SJSA1 (cell line): ENCODE measurements at places on chromosomes 3 and 15. TPM values are rescaled to one million over a fixed set of nuclear protein-coding genes. Genes with fewer than 3 reads are reported as not detected.
A peak's percentile ranks its signal among the peaks of the same experiment; 100 is the strongest.

- no peaks in the 10 kb centered on the region for H3K4me1 ChIP-seq
- H3K36me3 ChIP-seq, result no peaks in the 10 kb centered on the region
- no peaks in the 10 kb centered on the region for H3K27me3 ChIP-seq
- H3K4me3 ChIP-seq, result no peak overlapping the region
- H3K27ac ChIP-seq, result no peak overlapping the region
These were observed 154.6 kb upstream of the TLE3 start for GRCh38 chr15:70252056-70252950.

IGSF11 gene
- 0.18 and 1.0 TPM in 2 replicates for total RNA-seq

- no peak for DNase-seq
- H3K27me3 ChIP-seq, result no peaks in the 10 kb centered on the region
- no peaks in the 10 kb centered on the region for H3K36me3 ChIP-seq
- H3K4me1 ChIP-seq, result no peaks in the 10 kb centered on the region
- no peak overlapping the region for H3K27ac ChIP-seq
These were observed 152.3 kb downstream of the CACNA2D3 start for GRCh38 chr3:54274607-54275006.

- no peaks in the 10 kb centered on the region for H3K27me3 ChIP-seq
- H3K36me3 ChIP-seq, result no peaks in the 10 kb centered on the region
- H3K4me3 ChIP-seq, result no peak overlapping the region
- no peak overlapping the region for H3K27ac ChIP-seq
- no peak for DNase-seq
These were observed 205.6 kb downstream of the IL20RB start for GRCh38 chr3:137163241-137163871.

GRCh38 chr3:34073961-34074360 lies 275.5 kb downstream of the PDCD6IP start:
- H3K4me3 ChIP-seq, result no peak overlapping the region
- H3K27ac ChIP-seq, result no peak overlapping the region
- H3K4me1 ChIP-seq, result no peaks in the 10 kb centered on the region
- no peaks in the 10 kb centered on the region for H3K36me3 ChIP-seq
- no peaks in the 10 kb centered on the region for H3K27me3 ChIP-seq

DNA sequence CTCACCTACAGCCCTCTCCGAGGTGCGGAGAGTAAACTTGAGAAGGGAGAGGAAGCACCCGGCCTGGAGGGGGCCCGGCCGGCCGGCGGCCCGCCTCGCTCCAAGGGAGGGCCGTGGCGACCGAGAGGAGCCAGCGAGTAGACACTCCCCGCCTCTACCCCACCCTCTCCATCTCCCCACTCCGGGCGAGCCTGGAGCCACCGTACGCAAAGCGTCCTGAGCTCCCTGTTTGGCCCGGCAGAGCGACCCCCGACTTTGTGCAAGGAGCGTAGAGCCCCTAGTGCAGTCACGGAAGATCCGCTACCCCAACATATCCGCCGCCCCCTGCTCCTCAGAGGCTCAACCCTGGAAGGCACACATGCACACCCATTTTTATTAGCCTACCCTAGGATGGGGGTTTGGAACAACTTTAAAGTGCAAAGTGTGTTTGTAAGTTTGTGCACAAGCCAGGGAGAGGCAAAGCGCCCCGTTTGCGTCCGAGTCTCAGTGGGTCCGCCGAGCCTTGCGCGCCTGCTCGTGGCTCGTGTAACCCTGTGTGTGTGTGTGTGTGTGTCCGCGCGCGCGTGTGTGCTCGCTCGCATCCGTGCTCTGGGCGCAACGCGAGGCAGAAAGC lies 508 bp upstream of the SMAD6 start:
- H3K27ac ChIP-seq, result peak overlapping the region; percentile 50
- H3K27me3 ChIP-seq, result no peaks in the 10 kb centered on the region
- H3K4me3 ChIP-seq, result peak overlapping the region; percentile 81

DNA sequence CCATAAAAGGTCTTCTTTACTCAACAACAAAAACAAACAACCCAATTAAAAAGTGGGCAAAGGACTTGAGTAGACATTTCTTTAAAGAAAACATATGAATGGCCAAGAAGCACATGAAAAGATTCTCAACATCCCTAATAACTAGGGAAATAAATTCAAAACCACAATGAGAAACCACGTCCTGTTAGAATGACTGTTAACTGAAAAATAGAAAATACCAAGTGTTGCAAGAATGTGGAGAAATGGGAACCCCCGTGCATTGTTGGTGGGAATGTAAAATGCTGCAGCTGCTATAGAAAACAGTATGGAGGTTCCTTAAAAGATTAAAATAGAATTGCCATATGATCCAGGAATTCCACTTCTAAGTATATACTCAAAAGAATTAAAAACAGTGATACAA lies 34.8 kb downstream of the NMNAT3 start:
- H3K27ac ChIP-seq, result no peak overlapping the region
- H3K4me3 ChIP-seq, result no peak overlapping the region
- H3K4me1 ChIP-seq, result no peaks in the 10 kb centered on the region
- no peaks in the 10 kb centered on the region for H3K27me3 ChIP-seq
- no peaks in the 10 kb centered on the region for H3K36me3 ChIP-seq

GRCh38 chr3:58581328-58582091 lies 4.3 kb upstream of the FAM107A start:
- H3K27ac ChIP-seq, result no peak overlapping the region
- no peak overlapping the region for H3K4me3 ChIP-seq
- no peaks in the 10 kb centered on the region for H3K36me3 ChIP-seq
- no peaks in the 10 kb centered on the region for H3K27me3 ChIP-seq
- peaks cover 4% of the 10 kb centered on the region for H3K4me1 ChIP-seq

GRCh38 chr3:129197321-129197720 lies 13.6 kb upstream of the CNBP start:
- DNase-seq, result no peak
- no peaks in the 10 kb centered on the region for H3K27me3 ChIP-seq
- H3K4me1 ChIP-seq, result peaks cover 18% of the 10 kb centered on the region
- no peak overlapping the region for H3K4me3 ChIP-seq

- H3K4me1 ChIP-seq, result no peaks in the 10 kb centered on the region
- H3K36me3 ChIP-seq, result no peaks in the 10 kb centered on the region
- no peak overlapping the region for H3K4me3 ChIP-seq
- DNase-seq, result no peak
These were observed 225.9 kb upstream of the CD96 start for GRCh38 chr3:111315930-111316587.

- H3K4me3 ChIP-seq, result no peak overlapping the region
- H3K4me1 ChIP-seq, result no peaks in the 10 kb centered on the region
- H3K27me3 ChIP-seq, result peaks cover 90% of the 10 kb centered on the region
- H3K36me3 ChIP-seq, result no peaks in the 10 kb centered on the region
- DNase-seq, result no peak
These were observed 43.2 kb upstream of the POLG start for GRCh38 chr15:89377842-89378295.

- peaks cover 33% of the 10 kb centered on the region for H3K4me1 ChIP-seq
- no peaks in the 10 kb centered on the region for H3K36me3 ChIP-seq
- no peak for DNase-seq
- no peak overlapping the region for H3K27ac ChIP-seq
These were observed 421.4 kb downstream of the EPHA6 start for GRCh38 chr3:97235611-97236315.

SLC24A5 gene
- not detected in 2 replicates for total RNA-seq

FILIP1L gene
- total RNA-seq, result 17.4 and 27.0 TPM in 2 replicates

DNA sequence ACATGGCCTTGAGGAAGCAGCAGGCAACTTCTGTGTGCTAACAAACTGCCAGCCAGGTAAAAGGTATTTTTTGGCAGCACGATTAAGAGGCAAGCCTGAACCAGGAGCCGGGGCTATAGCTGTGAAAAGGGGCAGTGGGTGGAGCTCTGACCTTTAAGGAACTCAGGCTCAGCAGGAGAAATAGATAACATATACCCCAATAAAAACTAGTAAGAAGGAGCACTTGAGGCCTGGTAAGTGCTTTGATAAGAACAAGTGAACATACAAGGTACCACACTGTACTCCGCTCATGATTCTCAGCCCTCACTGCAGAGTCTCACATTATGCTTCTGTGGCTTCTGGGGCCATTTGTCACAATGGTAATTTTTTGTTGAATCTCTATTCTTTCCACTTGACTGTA lies 5.4 kb downstream of the FYCO1 start:
- H3K4me1 ChIP-seq, result peaks cover 60% of the 10 kb centered on the region
- no peak overlapping the region for H3K4me3 ChIP-seq
- H3K27ac ChIP-seq, result no peak overlapping the region

- peaks cover 20% of the 10 kb centered on the region for H3K4me1 ChIP-seq
- H3K27me3 ChIP-seq, result no peaks in the 10 kb centered on the region
- peak; percentile 49 for DNase-seq
- no peaks in the 10 kb centered on the region for H3K36me3 ChIP-seq
- H3K27ac ChIP-seq, result no peak overlapping the region
These were observed 13.5 kb upstream of the ZNF592 start for GRCh38 chr15:84734794-84735479.

- H3K4me3 ChIP-seq, result no peak overlapping the region
- H3K27me3 ChIP-seq, result no peaks in the 10 kb centered on the region
- H3K36me3 ChIP-seq, result no peaks in the 10 kb centered on the region
- H3K27ac ChIP-seq, result no peak overlapping the region
These were observed 416.5 kb downstream of the TBL1XR1 start for GRCh38 chr3:176780766-176781165.

DNA sequence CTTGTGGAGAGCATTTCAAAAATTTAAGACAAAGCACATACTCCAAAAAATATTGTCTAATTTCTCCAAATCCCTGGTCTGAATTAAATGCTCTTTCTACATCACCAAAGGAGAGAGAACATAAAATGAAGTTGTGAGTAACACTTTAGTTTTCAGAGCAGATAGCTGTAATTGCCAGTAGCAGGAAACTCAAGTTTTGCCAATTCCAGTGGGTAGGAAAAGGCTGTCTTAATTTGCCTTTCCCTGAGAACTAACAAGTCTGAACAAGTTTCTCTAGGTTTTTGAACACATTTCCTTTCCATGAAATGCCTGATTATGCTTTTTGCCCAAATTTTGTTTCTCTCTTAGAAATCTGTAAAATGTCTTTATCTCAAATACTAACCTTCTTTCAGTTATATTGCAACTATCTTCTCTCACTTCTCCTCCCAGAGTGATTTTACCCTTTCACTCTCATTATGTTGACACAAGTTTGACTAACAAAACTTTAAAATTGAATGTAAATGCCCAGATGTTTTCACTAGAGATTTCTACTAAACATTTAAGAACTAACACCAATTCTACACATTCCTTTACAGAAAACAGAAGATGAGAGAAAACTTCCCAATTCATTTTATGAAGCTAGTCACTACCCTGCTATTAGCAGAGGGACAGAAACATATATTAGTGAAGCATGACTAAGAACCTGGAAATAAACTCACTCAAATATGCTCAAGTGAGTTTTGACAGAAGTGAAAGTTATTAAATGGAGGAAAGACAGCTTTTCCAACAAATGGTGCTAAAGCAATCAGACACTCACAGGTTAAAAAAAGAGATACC lies 38.4 kb downstream of the RFX7 start:
- no peak overlapping the region for H3K27ac ChIP-seq
- peaks cover 9% of the 10 kb centered on the region for H3K4me1 ChIP-seq
- H3K27me3 ChIP-seq, result no peaks in the 10 kb centered on the region
- no peaks in the 10 kb centered on the region for H3K36me3 ChIP-seq

PGBD4 gene
- total RNA-seq, result 1.5 and 2.5 TPM in 2 replicates

NMNAT3 gene
- not detected in 2 replicates for total RNA-seq

TOPBP1 gene
- total RNA-seq, result 35.7 and 58.0 TPM in 2 replicates

DNA sequence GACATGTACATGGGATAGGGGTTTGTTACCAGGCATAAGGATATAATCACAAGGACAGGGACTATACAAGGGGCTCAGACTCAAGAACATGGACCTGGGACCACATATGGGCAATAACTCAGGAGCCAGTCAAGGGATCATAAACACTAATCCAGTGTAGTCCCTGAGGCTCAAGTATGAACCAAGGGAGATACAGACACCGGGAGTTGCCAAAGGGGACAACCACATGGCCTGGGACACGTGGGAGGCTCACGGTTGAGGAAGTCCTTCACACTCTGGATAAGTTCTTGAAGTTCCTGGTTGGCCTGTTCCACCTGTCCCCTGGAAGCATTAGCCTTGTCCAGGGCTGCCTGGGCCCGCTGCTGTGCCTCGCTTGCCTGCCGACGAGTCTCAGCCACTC lies 1.8 kb upstream of the USP19 start:
- no peak for DNase-seq
- peaks cover 93% of the 10 kb centered on the region for H3K36me3 ChIP-seq
- peaks cover 14% of the 10 kb centered on the region for H3K4me1 ChIP-seq
- no peak overlapping the region for H3K4me3 ChIP-seq

- no peak overlapping the region for H3K27ac ChIP-seq
- H3K36me3 ChIP-seq, result no peaks in the 10 kb centered on the region
- H3K4me1 ChIP-seq, result no peaks in the 10 kb centered on the region
- no peak overlapping the region for H3K4me3 ChIP-seq
These were observed 138.0 kb downstream of the STT3B start for GRCh38 chr3:31670722-31671121.

DNA sequence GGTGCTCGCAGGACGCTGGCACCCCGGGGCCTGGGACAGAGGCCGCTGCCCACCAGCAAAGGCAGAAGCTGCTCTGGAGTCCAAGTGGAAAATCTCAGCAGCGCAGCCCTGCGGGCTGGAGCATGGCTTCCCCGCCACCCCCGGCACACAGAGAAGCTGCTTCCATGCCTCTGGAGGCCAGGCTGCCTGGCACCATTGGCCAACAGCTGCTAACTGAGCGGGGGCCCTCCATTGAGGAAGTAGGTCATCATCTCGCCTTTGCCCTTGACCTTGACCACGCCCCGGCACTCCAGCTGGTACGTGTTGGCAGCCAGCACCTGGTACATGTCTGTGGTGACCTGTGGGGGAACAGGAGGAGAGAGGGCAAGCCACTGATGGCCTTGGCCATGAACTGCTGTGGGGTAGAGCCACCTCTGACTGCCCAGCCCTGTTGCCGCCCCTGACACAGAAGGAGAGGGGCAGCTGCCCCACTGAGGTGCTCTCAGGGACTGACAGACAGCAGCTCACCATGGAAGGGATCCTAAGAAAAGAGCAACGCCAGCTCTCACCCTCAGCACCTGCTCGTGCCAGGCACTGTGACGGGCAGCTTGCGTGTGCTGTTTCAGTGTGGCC lies 82.8 kb downstream of the SEC22A start:
- H3K4me3 ChIP-seq, result no peak overlapping the region
- no peak overlapping the region for H3K27ac ChIP-seq
- DNase-seq, result no peak
- no peaks in the 10 kb centered on the region for H3K27me3 ChIP-seq
- H3K36me3 ChIP-seq, result no peaks in the 10 kb centered on the region

ITIH1 gene
- not detected in 2 replicates for total RNA-seq

GRCh38 chr3:139655909-139656595 lies 21.7 kb downstream of the NMNAT3 start:
- H3K27me3 ChIP-seq, result no peaks in the 10 kb centered on the region
- H3K4me3 ChIP-seq, result no peak overlapping the region
- DNase-seq, result no peak
- H3K4me1 ChIP-seq, result no peaks in the 10 kb centered on the region
- no peaks in the 10 kb centered on the region for H3K36me3 ChIP-seq
- no peak overlapping the region for H3K27ac ChIP-seq

DNA sequence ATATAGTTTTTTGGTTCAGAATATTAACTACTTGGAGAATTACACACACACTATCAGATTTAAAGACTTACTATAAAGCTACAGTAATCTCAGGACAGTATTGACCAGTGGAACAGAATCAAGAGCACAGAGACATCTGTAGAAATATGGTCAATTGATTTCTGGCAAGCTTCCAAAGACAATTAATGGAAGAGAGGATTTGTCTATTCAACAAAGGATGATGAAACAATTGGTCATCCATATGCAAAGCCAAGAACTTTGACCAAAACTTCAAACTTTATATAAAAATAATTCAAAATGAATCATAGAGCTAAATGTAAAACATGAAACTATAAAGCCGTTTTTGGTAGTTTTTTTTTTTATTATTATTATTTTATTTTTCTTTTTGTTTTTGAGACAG lies 29.8 kb upstream of the MB21D2 start:
- DNase-seq, result no peak
- no peaks in the 10 kb centered on the region for H3K36me3 ChIP-seq
- no peak overlapping the region for H3K27ac ChIP-seq
- H3K27me3 ChIP-seq, result no peaks in the 10 kb centered on the region

TRH gene
- not detected in 2 replicates for total RNA-seq

PAQR5 gene
- 7.2 and 10.5 TPM in 2 replicates for total RNA-seq
